ENCODE measurements at places on chromosomes 2 and 18. TPM values are rescaled to one million over a fixed set of nuclear protein-coding genes. Genes with fewer than 3 reads are reported as not detected.

Gene ARHGAP15
- 1.1 TPM for total RNA-seq

Gene NOSTRIN
- not detected for total RNA-seq

Gene CD207
- total RNA-seq = 0.34 TPM

Gene LAPTM4A
- total RNA-seq = 129 TPM

Gene TMEM169
- total RNA-seq = 31.0 TPM

Gene VIT
- total RNA-seq = not detected

Gene MIB1
- total RNA-seq = 56.1 TPM

Gene LIMS2
- 1.7 TPM for total RNA-seq

Gene DPY30
- total RNA-seq = 61.6 TPM

Gene MEP1B
- total RNA-seq = not detected

Gene BMPR2
- 51.6 TPM for total RNA-seq

Gene SOX11
- total RNA-seq = under 0.01 TPM

Gene UGT1A10
- not detected for total RNA-seq

Gene MC4R
- 0.36 TPM for total RNA-seq

Gene CDK15
- total RNA-seq = 4.5 TPM

Gene PKDCC
- 30.2 TPM for total RNA-seq

Gene DSG4
- total RNA-seq = not detected

Gene DTYMK
- 41.1 TPM for total RNA-seq

Gene SERPINB5
- total RNA-seq = not detected

Gene CDH19
- 67.1 TPM for total RNA-seq

Gene ABCG5
- not detected for total RNA-seq

Gene RAB17
- total RNA-seq = 64.6 TPM

Gene SP5
- total RNA-seq = not detected

Gene MROH2A
- total RNA-seq = not detected

Gene AGBL5
- 13.4 TPM for total RNA-seq

Gene DSC2
- not detected for total RNA-seq

Gene SP9
- total RNA-seq = not detected

Gene SIX3
- total RNA-seq = not detected

Gene TNP1
- total RNA-seq = not detected

Gene ERCC3
- 75.6 TPM for total RNA-seq

Gene CRYBA2
- 0.34 TPM for total RNA-seq

Gene BBS5
- 35.3 TPM for total RNA-seq

Gene KIAA2012
- total RNA-seq = not detected

Gene RFTN2
- total RNA-seq = 14.5 TPM
